ENCODE measurements at places on chromosomes 2 and 18.

- DNase-seq, result no peak
These were observed 331.6 kb upstream of the FANCL start for GRCh38 chr2:58572731-58573130.

- DNase-seq, result no peak
These were observed 573 bp downstream of the STAM2 start for GRCh38 chr2:152175012-152175367.

GRCh38 chr2:217335341-217335966 lies 475.6 kb upstream of the TNP1 start:
- DNase-seq, result no peak

- DNase-seq, result no peak
These were observed 3.4 kb upstream of the NARS1 start for GRCh38 chr18:57624988-57625387.

All from GM12865 (cell line).